Peyer's patch (tissue), 4 donors: ENCODE measurements at places on chromosomes 7 and 10.

DNA sequence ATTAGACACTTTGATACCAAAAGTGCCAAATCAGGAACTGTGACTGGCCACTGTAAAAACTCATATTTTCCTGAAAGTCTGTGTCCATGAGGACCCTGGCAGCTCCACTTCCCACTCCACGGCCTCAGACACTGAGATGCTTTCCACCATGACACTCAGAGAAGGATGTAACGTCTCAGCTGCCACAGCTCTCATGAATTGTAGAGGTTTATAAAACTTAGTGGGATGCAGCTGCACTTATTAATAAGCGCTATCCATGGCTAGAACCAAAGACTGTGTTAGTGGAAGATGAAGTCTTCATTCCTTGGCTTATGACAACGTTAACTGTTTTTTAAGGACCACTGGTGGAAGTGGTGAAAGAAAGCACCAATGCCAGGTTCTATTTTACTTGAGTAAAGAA lies 121.0 kb downstream of the ITIH5 start:
- DNase-seq, result no peak

- DNase-seq, result no peak
These were observed 327.1 kb downstream of the PRPF18 start for GRCh38 chr10:13913897-13914296.

- DNase-seq, result peak; percentile 30
These were observed 28.6 kb downstream of the KCNH2 start for GRCh38 chr7:150949564-150949963.

DNA sequence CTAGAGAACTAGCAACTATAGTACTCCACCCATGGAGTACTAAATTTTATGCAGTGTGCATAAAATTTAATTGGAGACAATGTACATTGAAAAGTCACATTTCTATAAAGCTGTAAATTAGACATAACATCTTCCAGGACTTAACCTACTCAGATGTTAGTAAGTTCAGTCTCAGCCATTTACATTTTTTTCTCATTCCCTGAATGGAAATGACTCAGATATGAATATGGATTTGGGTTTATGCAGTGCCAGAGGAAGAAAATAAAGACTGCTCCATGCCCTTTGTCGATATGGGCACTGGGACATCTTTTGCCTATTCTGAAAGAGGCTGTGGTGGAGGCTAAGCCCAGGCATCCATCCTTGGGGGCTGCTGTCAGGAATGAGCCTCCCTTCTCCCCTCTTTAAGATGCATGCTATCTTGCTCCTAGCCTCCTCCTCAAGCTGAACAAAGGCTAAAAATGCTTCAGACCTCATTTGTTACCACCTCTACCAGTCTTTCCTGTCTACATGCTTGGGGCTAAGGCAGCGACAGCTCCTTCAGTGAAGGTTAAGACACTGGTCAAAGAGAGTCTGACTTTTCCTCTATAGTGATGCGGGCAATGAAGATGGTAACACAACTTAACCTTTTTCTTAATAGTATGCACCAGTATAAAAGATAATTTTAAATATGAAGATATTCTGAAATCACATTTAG lies 486.8 kb upstream of the ANKRD30A start:
- DNase-seq, result no peak

DNA sequence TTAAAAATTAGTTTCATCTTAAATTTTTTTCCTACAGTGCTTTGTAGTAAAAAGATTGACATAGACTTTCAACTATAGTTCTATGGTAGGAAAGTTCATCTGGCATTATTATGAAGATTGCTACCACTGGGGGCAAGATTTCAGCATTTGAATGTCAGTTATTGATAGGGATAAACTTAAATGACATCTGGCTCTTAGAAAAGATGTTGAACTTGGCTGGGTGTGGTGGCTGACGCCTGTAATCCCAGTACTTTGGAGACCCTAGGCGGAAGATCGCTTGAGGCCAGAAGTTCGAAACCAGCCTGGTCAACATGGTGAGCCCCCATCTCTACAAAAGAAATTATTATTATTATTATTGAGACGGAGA lies 1.4 kb upstream of the TRA2A start:
- DNase-seq, result no peak

GRCh38 chr7:50353201-50353600 lies 48.7 kb downstream of the IKZF1 start:
- no peak for DNase-seq

DNA sequence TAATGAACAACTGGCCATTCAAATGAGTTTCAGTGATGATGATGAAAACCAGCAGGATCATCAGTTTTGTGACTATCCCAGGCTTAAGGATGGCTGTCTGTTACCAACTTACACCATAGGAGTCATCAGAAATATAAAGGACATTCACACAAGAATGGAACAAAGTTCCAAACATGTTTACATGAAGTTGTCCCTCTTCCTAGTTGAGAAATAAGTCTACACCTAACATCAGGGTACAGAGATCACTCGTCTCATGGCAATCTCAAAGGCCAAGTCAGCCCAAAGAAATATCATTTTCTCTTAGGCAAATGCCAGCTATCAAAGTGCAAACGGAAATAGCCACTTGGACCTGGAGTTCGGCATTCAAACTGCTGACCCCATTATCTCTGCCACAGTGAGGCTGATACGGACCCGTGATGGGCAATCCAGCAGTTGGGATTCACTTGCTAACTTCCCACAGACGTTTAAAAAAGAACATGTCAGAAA lies 53.0 kb downstream of the CREB3L2 start:
- DNase-seq, result peak; percentile 69

- no peak for DNase-seq
These were observed 175.1 kb upstream of the ADCY1 start for GRCh38 chr7:45399069-45399468.

DNA sequence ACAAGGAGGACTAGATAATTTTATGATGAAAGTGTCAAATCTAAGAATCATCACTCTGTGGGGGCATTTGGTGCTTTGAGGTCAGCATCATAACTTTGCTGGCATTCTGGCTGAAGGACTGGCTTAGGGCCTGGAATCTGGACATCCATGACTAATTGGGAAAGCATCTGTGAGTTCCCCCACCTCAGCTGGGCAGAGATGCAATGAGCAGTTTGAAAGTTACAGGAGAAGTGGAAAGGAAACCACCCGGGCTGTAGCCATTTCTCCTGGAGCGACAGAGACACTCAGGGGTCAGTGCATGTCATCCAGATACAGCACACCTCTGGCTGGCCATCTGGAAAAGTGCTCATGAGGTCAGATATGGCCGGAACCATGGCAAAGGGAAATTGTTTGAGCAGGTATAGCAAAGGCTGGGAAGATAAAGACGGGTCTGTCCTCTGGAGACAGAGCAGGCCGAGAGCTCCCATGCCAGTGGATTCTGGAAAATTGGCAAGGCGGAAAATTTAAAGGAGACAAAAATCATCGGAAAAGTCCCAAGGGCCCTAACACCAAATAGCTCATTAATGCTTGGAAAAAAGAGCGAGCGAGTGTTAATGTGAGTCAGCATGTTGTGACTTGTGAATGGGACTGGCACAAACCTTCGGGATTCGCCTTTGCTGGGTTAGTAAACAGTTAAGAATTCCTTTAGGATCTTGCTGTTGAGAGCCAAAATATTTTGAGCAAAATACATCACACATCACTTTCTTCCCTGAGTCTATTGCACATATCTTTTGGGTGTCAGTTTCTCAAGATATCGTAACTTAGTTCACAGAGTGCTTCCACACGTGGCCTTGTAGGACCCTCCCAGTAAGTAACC lies 188.4 kb upstream of the AGK start:
- no peak for DNase-seq

DNA sequence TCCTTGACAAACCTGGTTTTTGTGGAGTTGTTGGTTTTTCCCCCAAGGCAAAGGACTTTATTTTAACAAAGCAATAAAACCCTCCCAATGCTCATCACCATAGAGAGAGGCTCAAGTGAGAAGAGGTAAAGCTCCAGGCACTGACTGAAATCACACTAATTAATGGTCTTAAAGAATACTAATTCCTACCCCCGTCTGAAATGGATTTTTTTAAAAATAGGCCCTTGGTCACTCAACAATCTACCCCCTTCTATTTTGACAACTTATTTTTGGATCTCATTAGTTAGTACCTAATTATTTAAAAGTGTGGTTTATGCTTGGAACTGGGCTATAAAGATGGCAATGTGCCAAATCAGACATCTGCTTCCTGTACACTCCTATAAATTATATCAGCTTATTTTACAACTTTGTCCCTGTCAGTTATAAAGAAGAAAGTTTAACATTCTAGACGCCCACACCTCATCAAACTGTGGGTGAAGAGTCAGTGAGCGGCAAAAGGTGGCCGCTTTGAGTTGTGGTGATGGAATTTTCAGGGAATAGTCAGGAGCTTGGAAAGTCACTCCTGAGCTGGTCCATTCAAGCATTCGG lies 10.6 kb downstream of the GLI3 start:
- no peak for DNase-seq

GRCh38 chr10:124658591-124659242 lies 85.5 kb downstream of the FAM53B start:
- no peak for DNase-seq

- no peak for DNase-seq
These were observed 163.9 kb downstream of the USP6NL start for GRCh38 chr10:11447586-11447985.

DNA sequence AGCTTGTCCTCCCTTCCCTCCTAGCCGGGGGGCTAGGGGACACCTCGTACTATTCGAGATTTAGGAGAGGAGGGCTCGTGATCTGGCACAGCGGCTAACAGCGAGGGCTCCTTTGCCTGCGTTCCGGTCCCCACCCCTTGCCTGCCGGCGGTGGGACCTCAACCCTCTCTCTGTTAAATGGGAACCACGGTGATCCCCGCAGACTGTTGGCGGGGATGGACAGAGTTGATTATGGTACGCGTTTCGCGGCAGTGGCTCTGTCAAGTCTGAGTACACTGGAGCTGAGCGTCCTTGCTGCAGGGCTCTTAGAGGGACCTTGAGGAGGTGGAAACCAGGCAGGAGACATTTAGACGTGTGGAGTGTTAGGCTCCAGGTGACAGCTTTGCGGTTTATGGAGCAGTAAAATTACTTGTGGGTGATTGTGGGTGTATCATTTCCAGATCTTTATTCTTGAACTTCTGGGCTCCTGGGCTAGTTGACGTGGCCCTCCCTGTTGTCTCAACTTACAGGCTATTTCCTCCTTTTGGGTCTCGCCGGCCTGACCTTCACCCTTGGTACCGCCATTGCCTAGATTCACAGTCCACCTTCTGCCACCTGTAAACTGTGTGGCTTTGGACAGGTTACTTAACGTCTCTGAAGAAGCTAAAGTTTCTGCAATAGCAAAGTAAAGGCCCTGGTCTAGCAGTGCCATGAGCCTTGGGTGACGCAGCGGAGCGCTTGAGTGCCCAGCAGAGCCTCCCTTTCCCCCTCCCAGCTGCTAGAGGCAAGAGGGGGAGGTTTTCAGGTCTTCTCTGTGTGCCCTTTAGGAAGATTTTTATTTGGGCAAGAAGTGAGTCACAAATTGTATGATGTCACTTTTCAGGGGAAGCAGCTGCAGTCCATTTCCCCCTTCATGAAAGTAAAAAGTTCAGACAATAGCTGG lies 739 bp downstream of the CASP7 start:
- DNase-seq, result peak; percentile 73

GRCh38 chr7:141263983-141264382 lies 190.1 kb downstream of the TMEM178B start:
- DNase-seq, result no peak

GRCh38 chr10:60093317-60093716 lies 187.0 kb upstream of the CCDC6 start:
- DNase-seq, result no peak

- no peak for DNase-seq
These were observed 1127.3 kb upstream of the AUTS2 start for GRCh38 chr7:68470836-68471435.

DNA sequence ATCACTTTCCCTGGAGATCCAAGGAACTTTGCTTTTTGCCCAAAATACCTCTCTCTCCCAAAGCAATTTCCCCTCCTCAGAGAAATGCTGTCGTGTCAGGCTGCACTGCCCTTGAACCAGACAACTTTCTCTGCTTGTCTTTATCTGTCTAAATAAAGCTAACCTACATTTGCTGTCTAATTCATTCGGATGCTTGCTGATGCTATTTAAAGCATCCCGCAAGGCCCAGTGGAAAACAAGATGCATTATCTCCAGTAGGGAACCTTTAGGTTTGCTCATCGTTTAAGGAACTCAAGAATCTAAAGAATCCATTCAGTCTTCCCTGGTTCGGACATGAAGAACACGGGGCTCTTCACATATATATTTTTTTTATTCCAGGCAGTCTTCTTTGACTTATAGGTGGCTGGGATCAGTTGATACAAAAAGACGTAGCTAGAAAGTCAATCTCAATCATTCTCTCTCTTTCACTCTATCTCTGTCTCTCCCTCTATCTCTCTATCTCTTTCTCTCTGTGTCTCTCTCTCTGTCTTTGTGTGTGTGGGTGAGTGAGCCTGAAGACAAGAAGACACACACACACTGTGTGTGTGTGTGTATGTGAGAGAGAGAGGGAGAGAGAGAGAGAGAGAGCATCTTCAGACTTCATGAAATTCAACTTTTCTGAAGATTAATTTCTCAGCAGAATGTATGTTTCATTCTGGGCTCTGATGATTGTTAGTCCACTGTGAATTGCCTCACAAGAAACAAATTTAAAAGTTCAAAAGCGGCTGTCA lies 92.8 kb upstream of the MKLN1 start:
- DNase-seq, result no peak

- DNase-seq, result no peak
These were observed 135.2 kb downstream of the ADAM12 start for GRCh38 chr10:126252884-126253610.

DNA sequence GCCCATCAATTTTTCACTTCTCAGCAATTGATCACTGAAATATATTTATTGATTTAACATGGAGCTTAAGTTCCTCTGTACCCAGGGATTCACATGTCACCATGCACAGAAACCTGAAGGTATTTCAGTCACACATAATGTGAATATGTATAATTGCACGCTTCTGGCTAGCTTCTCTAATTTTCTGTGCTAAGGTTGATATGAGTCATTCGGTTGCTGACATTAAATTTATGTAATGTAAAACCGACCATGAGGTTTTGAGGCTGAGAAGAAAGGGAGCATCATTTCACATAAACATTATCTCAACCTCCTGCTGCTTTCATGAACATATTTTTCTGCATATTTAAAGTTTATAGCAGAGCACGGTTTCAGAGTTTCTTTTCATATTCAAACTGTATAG lies 381.0 kb upstream of the TPK1 start:
- no peak for DNase-seq

GRCh38 chr10:97096261-97097083 lies 89.3 kb downstream of the SLIT1 start:
- DNase-seq, result no peak
